ENCODE measurements at places on chromosomes 4 and X.

GRCh38 chr4:148060264-148061140 is 328.6 kb downstream of the ARHGAP10 start:
- no peak for DNase-seq

GRCh38 chrX:11117745-11118144 is 6.6 kb downstream of the HCCS start:
- DNase-seq: no peak

- no peak for DNase-seq
These were observed 126.5 kb downstream of the DKK2 start for GRCh38 chr4:106909486-106910188.

DNA sequence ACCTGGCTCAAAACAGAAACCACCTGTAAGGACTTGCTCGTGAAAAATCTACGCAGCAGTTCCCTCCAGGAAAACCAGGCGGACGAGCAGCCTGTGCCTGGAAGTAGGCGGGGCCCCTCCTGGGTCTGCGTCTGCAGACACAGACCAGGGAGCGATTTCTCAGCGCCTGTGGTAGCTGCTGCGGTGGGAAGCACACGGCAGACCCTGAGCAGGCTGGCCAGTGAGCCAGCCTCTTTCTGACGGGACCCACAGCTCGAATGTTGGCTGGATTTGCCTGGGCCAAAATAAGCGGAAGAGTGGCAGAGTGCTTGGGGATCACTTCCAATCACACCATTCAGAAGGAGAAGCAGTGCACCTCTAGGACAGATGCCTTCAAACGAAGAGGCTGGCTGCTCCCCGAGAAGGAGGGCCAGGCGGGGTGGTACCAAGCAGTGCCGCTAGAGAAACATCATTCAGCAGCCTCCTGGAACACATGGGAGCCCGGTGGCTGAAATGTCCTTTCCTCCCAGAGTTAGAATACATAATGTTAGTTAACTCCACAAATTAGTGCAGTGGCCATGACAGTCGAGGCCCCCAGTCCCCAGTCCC is 85.9 kb downstream of the GATB start:
- peak; percentile 54 for DNase-seq

GRCh38 chrX:139093201-139093600 is 381.7 kb upstream of the FGF13 start:
- DNase-seq: no peak

DNA sequence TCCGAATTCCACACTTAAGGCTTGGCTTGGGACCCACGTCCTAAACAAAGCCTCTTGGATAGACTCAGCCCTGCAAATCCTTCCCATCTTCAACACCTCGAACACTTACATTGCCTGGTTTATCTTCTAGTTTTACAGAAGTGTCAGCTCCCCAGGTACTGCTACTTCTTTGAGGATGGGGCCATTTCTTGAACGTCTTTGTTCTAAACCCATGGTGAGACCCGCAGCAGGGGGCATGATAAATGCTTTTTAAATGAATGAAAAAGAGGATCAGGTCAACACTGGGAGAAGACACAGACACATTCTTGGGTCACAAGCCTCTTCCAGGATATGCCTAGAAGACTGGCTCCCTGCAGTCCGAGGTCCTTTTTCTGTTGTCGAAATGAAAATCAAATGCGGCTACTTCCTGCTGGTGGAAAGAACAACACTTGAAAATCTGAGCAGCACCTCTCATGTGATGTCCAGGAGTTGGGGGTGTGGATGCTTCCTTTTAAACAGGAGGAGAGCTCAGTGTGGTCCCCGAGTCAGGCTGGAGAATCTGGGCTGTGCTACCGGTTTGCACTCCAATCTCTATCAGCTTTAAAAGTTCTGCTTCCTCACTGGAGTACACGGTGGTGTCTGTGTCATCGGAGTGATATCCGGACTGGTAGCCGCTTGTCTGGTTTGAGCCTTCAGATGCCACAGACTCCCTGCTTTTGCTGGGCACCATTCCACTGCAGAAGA is 45.8 kb downstream of the KDR start:
- no peak for DNase-seq
